ENCODE measurements at places on chromosomes 3 and 15.

DNA sequence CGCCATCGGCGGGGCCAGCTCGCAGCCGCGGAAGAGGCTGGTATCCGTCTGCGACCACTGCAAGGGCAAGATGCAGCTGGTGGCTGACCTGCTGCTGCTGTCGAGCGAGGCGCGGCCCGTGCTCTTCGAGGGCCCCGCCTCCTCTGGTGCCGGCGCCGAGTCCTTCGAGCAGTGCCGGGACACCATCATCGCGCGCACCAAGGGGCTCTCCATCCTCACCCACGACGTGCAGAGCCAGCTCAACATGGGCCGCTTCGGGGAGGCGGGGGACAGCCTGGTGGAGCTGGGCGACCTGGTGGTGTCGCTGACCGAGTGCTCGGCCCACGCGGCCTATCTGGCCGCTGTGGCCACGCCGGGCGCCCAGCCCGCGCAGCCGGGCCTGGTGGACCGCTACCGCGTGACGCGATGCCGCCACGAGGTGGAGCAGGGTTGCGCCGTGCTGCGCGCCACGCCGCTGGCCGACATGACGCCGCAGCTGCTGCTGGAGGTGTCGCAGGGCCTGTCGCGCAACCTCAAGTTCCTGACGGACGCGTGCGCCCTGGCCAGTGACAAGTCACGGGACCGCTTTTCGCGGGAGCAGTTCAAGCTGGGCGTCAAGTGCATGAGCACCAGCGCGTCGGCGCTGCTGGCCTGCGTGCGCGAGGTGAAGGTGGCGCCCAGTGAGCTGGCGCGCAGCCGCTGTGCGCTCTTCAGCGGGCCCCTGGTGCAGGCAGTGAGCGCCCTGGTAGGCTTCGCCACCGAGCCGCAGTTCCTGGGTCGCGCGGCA, 1.8 kb downstream of the TLNRD1 start:
- DNase-seq, result no peak

- DNase-seq, result peak; percentile 65
Measured at GRCh38 chr3:23650371-23651140, 155.2 kb upstream of the UBE2E1 start.

- DNase-seq, result no peak
Measured at GRCh38 chr3:171809611-171809860, 747 bp downstream of the PLD1 start.

- no peak for DNase-seq
Measured at GRCh38 chr15:74982183-74982582, 13.2 kb upstream of the SCAMP5 start.

DNA sequence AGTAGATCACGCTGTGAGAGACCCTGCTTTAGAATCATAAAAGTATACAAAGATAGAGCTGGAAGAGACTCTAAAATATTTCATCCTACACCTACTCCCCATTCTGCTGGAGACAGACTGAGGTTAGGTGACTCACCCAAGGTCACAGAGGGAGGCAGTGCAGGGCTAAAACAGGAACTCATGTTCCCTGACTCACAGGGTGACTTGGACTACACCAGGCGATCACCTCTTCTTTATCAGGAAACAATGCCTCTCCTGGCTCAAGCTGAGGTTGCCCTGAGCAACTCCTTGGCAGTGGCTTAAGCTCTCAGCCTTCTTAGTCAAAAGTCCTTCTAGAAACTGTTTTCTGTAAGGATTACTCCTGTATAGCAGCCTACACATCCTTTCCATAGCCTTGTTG, 26.4 kb upstream of the TNFAIP8L3 start:
- DNase-seq, result peak; percentile 84

- DNase-seq, result no peak
Measured at GRCh38 chr3:126679318-126679751, 24.4 kb upstream of the TXNRD3 start.

GRCh38 chr15:33907326-33907725, 61.0 kb upstream of the CHRM5 start:
- DNase-seq, result no peak

DNA sequence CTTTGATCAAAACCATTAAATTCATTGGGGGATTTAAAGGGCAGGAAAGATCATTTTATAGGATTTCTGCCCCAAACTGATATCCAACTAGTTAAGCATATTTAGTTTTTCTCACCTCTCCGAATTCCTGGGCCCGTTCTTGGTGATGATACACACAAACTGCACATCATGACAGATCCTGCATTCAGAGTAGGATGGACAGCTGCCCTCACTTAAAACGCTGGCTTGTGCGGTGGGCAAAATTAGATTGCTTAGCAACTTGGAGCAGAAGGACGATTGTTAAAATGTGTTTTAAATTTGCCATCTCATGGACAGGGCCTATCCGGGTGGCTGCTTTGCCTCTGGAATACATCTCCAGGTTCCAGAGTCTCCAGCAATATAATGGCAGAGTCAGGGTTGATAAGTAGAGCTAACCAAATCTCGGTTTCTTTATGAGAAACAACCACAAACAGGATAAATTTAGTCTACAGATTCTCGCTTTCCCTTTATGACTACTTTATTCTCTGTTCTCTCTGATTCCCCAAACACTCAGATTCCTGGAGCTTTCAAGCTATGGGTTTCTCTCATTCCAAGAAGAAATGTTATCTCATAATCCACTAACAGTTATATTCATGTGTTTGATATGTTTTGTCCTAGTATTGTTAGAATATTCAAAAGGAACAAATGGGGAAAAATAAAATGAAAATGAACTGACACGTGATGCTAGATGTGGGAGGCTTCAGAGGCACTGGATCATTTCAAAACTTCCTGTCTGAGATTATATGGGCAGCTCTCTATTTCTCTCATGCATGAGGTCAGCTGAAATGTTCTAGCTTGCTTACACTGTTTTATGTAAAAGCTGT, 1014.1 kb upstream of the SEMA6D start:
- no peak for DNase-seq

- DNase-seq, result peak; percentile 74
Measured at GRCh38 chr3:159732172-159733111, 256.2 kb upstream of the IL12A start.

GRCh38 chr3:157752956-157753786, 250.0 kb upstream of the VEPH1 start:
- DNase-seq, result peak; percentile 41

DNA sequence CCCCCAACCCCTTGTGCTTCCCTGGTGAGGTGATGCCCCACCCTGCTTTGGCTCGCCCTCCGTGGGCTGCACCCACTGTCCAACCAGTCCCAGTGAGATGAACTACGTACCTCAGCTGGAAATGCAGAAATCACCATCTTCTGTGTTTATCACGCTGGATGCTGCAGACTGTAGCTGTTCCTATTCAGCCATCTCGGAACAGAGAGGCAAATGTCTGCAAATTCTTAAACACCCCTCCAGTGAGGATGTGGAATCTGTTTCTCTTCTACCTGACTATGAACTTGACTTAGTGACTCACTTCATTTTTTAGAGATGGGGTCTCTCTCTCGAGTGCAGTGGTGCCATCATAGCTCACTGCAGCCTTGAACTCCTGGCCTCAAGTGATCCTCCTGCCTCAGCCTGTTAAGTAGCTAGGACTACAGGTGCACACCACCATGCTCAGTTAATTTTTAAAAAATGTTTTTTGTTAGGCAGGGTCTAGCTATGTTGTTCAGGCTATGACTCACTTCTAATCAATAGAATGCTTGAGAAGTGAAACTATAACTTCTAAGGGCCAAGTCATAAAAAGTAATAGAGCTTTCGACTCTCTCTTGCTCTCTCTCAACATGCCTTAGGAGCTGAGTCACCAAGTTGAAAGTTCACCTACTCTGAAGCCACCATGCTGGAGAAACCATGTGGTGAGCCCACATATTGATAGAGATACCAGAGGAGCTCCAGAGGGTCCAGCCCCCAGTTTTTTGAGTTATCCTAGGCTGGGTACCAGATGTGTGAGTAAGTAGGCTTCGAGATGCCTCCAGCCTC, 11.5 kb upstream of the PARP14 start:
- peak; percentile 50 for DNase-seq

- DNase-seq, result no peak
Measured at GRCh38 chr3:60085649-60086048, 1035.8 kb upstream of the CFAP20DC start.

GRCh38 chr3:111676211-111677006, 81.3 kb upstream of the ZBED2 start:
- DNase-seq, result no peak

DNA sequence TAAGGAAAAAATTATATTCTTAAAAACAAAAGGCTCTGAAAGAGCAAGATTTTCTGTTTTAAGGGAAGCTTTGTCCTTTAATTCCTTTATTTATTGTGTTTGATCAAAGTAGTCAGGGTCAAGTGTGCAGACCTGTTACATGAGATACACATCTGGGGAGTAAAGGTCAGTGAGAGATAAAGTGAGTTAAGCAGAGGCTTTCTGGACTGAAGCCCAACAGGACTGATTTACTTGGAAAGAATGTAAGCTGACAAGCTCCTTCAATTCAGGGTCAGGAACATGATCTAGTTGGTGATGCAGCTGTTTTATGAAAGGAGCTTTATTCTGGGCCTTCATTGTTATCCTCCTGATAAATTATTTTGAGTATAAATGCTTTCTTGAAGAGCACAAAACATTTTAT, 20.7 kb upstream of the OTOL1 start:
- no peak for DNase-seq

GRCh38 chr3:153130312-153130977, 31.6 kb upstream of the RAP2B start:
- peak; percentile 44 for DNase-seq

DNA sequence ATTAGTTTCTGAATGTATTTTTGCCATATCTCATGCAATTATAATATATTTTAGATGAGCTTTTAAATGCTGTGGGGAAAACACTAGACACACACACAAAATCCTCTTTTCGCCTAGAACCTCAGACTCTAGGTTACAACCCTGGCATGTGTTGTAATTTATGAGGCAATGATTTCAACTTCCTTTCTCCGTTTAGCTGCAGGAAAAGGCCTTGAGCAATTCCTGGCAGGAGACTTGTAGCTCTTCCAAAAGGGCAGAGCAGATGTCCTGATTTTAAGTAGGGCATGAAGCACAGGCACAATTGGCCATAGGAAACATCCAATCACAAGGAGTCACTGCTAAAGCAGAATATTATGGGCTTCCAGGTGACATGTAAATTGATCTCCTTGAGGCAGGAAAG, 82.0 kb downstream of the GPR156 start:
- peak; percentile 84 for DNase-seq

GRCh38 chr3:72538070-72538745, 310.0 kb downstream of the SHQ1 start:
- DNase-seq, result no peak

DNA sequence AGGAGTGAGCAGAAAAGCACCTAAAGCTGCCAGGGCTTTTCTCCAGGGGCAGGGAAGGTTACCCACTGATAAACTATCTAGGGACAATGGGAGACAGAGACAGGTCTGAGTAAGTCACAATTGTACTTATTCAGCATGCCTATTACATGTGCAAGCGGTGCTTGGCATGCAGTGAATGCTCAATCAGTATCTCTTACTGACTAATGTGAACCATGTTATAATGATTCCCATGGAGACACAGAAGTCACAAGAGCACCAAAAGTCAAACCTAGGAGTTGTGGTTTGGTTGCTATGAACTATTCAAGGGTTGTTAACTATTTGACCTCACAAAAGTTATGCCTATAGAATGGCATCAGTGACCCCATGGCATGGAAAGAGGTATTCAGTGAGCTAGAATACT, 50.0 kb upstream of the RASGRP1 start:
- no peak for DNase-seq

- no peak for DNase-seq
Measured at GRCh38 chr15:76533060-76533820, 196.7 kb downstream of the ISL2 start.
